ENCODE measurements at places on chromosomes 7 and 10.

- no peak for DNase-seq
Observed at GRCh38 chr10:102508506-102508905, 4.7 kb downstream of the SUFU start.

DNA sequence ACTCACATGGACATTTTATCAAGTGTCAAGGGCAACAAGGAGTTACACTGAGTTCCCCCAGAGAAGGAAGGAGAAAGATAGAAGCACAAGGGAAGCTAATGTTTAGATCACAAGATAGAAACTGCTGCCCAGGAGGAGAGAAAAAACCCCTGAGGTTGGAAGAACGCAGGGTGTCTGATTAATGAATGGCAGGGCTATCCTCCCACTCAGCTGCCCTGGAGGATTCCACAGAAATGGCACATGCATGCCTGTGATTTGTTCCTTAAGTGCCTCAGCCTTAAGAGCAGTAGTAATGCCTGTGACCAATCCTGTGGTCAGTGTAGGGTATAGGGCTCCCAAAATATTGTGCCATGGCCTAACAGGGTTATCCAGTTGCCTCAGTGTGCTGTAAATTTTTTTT is 20.2 kb downstream of the DNAJB9 start:
- no peak for DNase-seq

- DNase-seq: peak; percentile 67
Observed at GRCh38 chr10:92690915-92691590, 1.3 kb downstream of the HHEX start.

GRCh38 chr7:32115831-32116230 is 45.6 kb upstream of the PDE1C start:
- no peak for DNase-seq

- DNase-seq: no peak
Observed at GRCh38 chr7:26233902-26234511, 32.5 kb downstream of the CBX3 start.

DNA sequence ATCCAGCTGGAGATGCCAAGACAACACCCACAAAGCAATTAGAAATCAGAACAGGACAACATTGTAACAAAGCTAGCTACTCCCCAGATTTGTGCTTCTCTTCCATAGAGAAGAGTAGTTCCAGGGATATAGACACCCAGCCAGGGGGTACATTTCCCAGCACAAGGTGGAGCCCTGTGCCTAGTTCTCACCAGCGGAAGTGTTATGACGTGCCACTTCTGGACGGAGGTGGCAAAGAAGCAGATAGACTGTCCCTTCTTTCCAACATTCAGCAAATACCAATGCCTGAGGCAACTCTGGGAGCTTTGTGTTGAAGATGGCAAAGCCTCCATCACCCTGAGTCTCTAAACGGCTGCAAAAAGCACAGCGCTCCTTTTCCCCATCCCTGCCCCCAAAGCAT is 23.4 kb upstream of the GSAP start:
- DNase-seq: no peak

- no peak for DNase-seq
Observed at GRCh38 chr10:43980313-43980712, 331.6 kb upstream of the ZNF32 start.

DNA sequence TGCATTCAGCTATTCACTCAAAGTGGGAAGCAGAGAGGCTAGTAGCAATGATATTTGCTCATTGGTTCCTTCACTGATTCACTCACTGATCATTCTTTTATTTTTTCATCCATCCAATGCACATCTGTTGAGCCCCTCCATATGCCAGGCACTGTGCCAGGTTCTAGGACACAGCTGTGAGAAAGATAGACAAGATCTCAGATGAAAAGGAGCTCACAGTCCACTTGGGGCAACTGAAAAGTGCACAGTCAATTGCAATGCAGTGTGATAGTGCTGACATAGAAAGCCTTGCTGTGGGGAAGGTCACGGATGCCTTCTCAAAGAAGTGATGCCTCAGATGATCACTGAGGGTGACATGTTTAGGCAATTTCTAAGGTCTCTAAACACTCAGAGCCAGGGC is 262.3 kb downstream of the PTEN start:
- no peak for DNase-seq

DNA sequence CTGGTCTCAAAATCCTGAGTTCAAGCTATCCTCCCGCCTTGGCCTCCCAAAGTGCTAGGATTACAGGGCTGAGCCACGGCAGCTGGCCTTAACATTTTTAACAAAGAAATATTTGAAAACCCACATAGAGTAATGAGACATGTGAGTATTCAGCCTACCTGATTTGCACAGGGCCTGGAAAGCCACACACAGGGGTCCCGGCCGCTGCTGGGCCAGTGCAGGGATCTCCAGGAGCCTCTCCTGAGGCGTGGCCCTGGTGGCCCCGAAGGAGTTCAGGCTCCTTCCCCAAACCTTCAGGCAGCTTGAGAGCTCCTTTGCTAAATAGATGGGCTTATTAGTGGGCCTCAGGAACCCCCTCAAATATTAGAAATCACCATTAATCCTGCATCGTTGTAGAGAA is 18.7 kb downstream of the CNPY1 start:
- DNase-seq: no peak

- no peak for DNase-seq
Observed at GRCh38 chr7:29285861-29286260, 91.3 kb downstream of the CHN2 start.

- DNase-seq: peak; percentile 85
Observed at GRCh38 chr7:131753620-131754222, 197.3 kb upstream of the PODXL start.

DNA sequence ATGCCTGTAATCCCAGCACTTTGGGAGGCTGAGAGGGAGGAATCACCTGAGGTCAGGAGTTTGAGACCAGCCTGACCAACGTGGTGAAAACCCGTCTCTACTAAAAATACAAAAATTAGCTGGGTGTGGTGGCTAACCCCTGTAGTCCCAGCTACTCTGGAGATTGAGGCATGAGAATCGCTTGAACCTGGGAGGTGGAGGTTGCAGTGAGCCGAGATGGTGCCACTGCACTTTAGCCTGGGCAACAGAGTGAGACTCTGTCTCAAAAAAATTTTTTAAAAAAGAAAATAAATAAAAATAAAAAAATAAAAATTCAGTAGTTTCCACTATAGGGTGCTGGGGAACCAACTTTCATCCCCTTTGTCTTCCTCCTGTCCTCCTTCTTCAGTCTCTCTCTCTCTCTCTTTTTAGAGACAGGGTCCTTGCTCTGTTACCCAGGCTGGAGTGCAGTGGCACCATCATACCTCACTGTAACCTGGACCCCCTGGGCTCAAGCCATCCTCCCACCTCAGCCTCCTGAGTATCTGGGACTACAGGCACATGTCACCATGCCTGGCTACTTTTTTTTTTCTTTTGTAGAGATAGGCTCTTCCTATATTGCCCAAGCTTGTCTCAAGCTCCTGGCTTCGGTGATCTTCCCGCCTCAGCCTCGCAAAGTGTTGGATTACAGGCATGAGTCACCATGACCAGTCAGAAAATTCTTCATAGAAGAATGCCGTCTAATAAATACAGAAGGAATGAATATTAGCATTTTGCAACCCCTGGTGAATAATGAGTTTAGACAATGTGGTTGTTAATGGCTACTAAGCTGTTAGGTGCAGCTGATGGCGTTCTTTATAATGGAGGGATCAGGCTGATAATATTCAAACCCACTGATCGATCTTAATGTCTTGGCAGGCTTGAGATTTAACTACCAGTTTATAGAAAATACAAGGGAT is 20.6 kb downstream of the RBM20 start:
- peak; percentile 59 for DNase-seq
